NCI-H2081 (cell line): ENCODE measurements at places on chromosomes 7 and 10.

GRCh38 chr7:8178353-8178752, 83.6 kb downstream of the ICA1 start:
- DNase-seq = no peak

GRCh38 chr10:92267343-92267742, 23.5 kb downstream of the CPEB3 start:
- DNase-seq = no peak

DNA sequence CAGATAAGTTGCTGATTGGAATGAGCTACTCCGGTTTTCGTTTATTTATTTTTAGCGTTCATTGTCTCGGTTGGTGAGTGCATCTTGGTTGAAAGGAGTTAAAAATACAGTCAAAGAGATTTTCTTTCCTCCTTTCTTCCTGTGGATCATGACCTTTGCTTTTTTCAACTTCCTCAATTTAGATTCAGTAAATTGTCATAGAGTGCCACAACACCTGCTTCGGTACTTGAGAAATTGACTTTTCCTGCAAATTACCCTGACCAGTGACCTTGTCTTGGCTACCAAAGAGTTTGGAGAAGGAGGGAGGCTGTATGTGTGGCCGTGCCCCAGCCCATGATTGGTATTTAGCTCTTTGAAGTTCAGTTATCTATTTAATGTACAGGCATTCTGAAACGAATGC, 128.7 kb downstream of the FAM204A start:
- DNase-seq = no peak

GRCh38 chr7:13282377-13282980, 595.0 kb downstream of the ARL4A start:
- peak; percentile 66 for DNase-seq

DNA sequence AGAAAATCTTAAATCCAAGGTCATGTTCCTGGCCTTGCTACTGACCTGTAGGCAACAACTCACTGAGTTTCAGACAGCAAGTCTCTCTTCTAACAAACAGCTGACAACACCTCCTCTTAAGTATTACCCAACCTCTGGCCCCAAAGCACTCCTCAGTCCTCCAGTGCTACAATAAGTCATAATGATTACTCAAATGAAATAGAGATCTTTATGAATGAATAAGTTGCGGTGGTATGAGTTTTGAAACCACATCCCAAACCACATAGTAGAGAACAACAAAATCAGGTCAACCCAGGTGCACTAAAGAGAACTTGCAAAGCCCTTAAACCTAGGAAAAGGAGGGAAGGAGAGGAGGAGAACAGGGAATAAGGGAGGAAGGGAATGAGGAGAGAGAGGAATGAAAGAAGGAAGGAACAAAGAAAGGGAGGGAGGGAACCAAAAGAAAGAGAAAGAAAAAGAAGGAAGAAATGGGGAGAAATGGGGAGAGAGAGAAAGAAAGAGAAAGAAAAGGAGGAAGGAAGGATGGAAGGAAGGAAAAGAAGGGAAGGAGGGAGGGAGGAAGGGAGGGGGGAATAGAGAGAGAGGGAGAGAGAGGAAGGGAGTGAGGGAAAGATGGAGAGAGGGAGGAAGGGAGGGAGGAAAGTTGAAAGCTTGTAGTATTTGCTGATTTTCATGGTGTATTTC, 142.8 kb upstream of the CALCR start:
- no peak for DNase-seq

DNA sequence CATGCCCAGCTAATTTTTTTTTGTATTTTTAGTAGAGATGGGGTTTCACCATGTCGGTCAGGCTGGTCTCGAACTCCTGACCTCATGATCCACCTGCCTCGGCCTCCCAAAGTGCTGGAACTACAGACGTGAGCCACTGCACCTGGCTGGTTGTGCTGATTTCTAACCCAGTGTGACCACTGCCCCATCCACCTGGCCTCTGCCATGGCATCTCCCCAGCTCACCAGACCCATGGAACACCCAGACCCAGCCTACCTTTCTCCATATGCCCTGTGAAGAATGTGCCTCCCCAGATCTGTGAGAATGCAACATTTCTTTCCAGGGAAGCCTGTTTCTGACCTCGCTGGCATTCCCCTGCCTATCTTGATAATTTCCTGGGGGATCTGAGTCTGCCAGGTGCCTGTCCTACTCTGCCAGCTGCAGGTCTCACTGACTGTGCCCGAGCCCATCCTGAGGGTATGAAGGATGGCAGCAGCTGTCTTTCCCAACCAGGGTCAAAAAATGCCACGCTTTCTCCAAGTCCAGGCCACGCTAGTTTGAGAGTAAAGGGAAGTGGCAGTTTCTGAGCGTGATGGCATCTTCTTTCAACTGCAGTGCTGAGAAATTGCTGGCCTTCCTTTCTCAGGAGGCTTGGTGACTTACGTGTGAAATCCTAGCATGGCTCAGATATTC, 324.4 kb upstream of the ZNF32 start:
- no peak for DNase-seq

GRCh38 chr10:13820119-13820963, 233.6 kb downstream of the PRPF18 start:
- DNase-seq = no peak
